ENCODE measurements at places on chromosomes 2 and 18.

DNA sequence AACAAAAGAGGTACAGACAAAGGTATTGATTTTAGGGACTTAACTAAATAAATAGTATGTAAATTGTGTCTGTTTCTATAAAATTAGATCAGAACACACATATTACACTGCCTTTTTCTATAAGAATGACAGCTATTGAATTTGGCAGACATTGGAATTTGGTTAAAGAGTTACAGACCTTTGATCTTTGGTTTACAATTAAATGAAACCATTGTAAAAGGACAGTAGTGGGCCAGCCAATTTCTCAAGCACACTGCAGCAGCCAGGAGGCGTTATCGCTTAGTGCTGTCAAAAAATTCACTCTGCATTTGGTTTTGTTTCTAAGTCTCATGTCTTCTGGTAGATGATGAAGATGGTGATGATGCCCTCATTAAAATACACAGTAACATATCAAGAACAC lies 175.9 kb downstream of the NR4A2 start:
- DNase-seq: no peak

DNA sequence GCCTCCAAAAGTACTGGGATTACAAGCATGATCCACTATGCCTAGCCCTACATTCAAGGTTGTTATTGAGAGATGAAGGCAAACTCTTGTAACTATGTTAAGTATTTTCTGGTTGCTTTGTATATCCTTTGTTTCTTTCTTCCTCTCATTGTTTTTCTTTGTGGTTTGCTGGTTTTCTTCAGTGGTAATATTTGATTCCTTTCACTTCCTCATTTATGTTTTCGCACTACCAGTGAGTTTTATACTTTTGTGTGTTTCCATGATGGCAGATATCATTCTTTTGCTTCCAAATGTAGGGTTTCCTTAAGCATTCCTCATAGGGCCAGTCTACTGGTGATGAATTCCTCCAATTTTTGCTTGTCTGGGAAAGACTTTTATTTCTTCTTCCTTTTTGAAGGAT lies 90.2 kb downstream of the NCK2 start:
- DNase-seq: no peak

DNA sequence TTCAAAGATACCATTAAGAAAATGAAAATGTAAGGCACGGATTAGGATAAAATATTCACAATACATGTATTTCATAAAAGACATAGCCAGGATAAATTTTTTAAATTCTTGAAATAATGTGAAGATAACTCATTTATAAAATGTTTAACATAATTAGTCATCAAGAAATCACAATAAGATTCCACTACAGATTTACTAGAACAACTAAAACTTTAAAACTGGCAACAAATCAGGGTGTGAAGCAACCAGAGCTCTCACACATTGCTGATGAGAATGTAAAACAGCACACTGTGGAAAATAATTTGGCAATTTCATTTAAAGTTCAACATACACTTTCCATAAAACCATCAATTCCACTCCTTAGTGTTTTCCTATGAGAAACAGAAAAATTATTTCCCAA lies 89.6 kb upstream of the UBE2E3 start:
- DNase-seq: peak; percentile 60

- DNase-seq: no peak
These were observed 160.8 kb downstream of the TGIF1 start for GRCh38 chr18:3610813-3611212.

DNA sequence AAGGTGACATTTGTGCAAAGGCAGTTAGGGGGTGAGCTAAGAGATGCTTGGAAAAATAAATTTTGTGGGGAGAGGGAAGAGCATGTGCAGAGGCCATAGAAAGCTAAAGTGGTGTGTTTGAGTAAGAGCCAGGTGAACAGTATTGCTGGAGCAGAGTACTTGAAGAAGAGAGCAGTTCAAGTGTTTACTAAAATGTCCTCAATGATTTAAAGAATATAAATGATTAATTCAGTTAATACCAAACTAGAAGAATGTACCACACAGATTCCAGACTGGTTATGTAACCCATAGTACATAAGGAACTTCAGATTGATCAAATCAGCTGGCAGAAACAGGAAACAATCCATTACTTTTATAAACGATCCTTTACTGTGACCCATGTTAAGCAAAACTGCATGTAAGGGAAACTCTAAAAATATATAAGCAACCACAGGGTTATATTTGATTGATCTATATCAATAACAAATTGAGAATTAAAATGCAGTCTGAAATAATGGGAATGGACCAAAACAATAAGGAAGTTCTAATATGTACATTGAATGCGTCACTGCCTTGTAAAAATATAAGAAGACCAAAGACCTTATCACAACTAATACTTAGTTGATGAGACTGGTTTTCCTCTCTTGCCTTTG lies 76.9 kb downstream of the LDAH start:
- DNase-seq: peak; percentile 10

GRCh38 chr2:40409734-40410133 lies 42.2 kb downstream of the SLC8A1 start:
- DNase-seq: no peak

DNA sequence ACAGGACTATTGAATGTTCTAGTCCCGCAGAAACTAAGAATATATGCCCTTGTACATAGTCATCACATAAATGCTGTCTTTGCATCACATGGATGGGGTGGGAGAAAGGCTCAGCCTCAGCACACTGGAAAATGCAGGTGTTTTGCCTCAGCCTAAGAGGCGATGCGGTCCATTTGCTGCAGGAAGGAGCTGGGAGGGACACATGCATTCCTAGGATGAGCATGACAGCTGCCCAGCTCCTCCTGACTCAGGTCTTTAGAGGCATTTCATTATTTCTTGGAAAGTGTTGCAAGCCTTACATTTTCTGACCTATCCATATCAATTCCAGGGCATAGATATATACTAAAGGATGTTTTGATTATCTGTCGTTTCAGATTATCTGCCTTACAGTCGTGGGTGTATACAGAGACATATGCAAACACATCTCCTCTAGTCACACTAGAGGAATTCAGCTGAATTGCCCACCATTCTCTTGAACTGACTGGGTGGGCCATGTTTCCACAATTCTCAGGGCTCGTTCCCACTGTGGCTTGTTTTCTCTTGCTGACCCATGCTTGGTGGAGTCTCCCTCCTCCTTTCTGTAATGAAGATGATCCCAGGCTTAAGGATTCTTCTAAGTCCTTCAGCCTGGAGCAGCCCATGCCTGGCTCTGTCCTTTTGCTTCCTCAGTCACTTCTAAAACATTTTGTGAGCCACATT lies 156.9 kb downstream of the SETBP1 start:
- DNase-seq: no peak

- no peak for DNase-seq
These were observed 94.8 kb upstream of the TPO start for GRCh38 chr2:1318366-1319009.

DNA sequence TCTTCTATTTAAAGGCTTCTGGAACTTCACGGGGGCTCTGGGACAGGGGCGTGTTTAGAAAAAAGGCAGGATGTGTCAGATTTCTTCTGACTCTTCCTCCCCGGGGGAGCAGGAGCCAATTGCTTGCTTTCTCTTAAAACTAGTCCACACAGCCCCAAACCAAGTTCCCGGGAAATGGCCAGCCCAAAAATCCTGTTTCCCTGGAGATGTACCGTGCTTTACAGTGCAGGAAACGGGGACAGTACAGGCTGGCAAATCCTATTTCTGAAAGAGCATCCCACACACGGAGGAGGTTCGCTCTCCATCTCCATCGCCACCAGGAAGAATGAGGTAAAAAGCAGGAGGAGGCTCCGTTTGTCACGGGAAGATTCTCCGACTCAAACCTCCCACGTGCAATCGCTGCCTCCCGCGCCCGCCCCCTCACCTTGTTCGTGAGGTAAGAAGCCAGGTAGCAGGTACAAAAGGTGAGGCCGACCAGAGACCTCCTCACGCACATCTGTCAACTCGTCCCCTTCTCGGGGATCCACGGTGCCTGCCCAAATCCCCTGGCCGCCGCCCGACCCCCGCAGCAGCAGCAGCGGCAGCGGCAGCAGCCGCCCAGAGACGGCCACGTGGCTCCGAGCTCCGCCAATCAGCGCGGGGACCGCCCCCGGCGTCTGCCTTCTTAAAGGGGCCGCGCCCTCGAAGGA lies 15.6 kb upstream of the RIOK3 start:
- peak; percentile 74 for DNase-seq

DNA sequence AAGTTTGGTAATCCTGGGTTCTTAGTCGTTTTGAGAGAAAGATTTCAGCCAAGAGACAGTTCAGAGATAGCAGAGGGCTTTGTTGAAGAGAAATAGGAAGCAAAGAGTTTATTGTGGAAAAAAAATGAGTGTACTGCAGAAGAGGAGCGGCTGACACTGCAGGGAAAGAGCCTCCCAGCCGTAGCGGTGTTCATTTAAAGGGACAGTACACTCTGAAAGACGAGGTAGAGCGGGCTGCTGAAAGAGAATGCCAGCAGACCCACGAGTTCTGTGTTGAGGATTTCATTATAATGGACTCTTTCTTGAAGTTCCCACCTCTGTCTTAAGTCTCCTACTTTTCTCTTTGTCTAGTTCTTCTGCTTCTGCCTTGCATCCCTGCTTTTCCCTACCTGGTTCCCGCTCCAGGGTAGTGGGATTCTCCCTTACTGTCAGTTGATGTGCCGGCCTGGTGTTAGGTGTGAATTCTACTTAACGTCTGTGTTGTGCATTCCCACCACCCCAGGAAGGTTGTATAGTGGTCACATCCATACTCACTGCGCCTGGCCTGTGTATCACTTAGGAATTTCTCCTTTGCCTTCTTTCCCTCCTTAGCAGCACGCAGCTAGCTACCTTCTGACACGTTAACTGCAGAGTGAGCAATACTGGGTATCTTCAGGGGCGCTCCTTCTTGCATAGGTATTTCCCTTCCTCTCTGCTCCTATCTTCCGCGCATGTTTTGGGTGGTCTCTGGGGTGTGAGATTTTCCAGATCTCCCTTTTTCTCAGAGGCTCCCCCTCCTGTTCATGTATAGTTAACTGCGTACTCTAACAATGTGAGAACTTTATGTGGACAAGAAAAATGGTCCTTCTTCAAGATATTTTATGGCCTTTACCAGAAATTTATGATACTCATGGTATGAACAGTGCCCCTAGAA lies 164.5 kb downstream of the PTH2R start:
- DNase-seq: no peak

DNA sequence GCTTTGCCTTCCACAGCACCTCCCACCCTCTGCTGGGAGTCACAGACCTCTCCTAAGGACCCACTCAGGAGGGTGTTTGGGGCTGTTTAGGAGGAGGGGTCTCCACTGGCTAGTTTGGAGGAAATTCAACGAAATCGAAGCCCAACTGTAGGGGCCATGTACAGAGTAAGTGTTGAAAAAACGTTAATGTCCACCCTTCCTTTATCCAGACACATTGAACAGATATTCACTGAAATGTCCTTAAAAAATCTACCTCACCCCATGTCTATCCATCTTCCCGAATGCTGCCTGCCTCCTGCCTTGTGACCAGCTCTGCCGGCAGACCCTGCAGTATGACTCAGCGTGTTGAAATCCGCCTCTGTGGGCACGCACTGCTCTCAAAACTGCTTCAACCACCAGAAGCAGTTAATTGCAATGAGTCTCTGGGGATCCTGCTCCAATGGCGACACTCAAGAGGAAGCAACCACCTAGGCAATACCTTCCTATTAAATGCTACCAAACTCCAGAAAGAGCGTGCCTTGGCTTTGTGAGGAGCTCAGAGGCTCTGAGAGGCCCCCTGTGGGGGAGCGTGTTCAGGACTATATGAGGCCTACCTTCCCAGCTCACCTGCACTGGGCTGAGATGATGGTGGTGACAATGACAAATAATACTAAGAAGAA lies 61.4 kb upstream of the RTN4 start:
- DNase-seq: peak; percentile 97

DNA sequence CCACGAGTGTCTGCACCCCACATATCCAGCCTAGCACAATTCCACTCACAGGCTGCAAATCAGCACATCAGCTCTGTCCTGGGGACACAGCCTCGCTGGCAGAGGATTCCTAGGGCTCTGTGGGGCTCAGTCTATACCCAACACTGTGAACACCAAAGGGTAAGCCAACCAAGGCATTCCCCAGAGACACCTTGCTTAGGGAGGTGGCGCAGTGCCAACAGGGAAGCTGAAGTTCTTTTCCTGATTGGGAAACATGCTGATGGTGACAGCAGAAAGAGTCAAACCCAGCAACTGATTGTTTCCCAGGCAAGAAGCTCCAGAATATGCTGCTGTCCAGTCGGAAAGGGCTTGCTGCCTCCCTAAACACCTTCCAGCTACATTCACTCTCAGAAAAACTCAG lies 55.8 kb downstream of the TTC32 start:
- no peak for DNase-seq

DNA sequence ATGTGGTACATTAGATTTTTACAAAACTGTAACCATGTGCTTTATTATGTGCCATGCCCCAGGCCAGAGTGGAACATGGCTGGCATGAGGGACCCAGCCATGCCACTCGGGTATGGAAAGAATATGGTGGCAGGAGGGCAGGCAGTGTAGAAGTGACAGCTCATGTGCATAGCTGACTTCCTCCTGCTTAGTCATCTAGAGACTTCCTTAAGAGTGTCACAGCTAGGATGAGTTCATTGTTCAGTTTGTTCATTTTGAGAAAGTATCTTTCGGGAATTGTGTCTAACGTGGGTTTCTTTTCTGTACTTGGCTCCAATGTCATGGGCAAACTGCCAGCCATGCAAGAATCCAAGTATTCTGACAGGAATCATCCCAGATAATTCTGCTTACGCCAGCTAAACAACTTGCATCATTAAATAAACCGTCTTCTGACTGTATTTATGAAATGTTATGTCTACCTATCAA lies 94.3 kb upstream of the ITGB6 start:
- DNase-seq: peak; percentile 85

DNA sequence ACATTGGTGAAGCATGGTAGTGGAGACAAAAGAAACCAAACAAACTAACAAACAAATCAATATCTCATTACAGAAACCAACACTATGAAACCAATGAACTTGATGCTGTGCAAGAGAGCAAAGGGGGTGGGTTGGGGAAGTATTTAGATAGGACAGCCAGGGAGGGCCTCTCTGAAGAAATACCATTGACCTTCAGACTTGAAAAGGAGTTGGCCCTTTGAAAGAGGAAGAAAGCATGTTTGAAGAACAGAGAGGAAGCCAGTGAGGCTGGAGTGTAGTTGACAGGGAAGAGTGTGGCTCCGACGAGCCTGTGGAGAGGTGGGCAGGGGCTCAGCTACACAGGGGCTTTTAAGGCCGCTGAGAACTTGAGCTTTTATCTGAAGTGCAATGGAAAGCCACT lies 151.0 kb upstream of the GATA6 start:
- DNase-seq: no peak

GRCh38 chr18:2657788-2658458 lies 2.4 kb downstream of the SMCHD1 start:
- peak; percentile 75 for DNase-seq

Data from EL (cell line).